NCI-H187 (cell line): ENCODE measurements at places on chromosomes 2 and 18.

GRCh38 chr18:25470062-25470461 lies 118.1 kb upstream of the ZNF521 start:
- DNase-seq = no peak

- no peak for DNase-seq
Measured at GRCh38 chr2:215447673-215448081, 11.8 kb upstream of the FN1 start.

GRCh38 chr2:52976143-52976949 lies 791.3 kb upstream of the CHAC2 start:
- peak; percentile 11 for DNase-seq

GRCh38 chr2:104502901-104503300 lies 351.0 kb upstream of the POU3F3 start:
- no peak for DNase-seq

- DNase-seq = no peak
Measured at GRCh38 chr2:168684921-168685599, 117.4 kb upstream of the NOSTRIN start.

GRCh38 chr18:58344080-58344670 lies 284.7 kb downstream of the ALPK2 start:
- DNase-seq = no peak

DNA sequence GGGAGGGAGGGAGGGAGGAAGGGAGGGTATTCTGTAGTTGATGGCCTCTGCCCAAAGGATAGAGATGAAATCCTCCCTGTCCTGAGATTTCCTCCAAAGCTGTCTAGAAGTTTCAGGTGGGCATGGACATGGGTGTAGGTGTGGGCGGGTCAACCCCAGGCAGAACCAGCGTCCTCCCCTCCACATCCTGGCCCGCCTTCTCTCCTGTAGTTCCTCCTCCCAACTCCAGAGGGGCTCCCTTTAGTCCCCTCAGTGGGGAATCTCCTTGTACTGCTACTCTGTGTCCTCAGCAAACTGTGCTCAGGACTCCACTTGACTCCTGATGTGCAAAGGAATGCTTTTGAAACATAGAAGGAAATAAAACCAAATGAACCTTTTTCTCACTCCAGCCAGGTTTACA lies 88.1 kb downstream of the MRPS9 start:
- DNase-seq = no peak

DNA sequence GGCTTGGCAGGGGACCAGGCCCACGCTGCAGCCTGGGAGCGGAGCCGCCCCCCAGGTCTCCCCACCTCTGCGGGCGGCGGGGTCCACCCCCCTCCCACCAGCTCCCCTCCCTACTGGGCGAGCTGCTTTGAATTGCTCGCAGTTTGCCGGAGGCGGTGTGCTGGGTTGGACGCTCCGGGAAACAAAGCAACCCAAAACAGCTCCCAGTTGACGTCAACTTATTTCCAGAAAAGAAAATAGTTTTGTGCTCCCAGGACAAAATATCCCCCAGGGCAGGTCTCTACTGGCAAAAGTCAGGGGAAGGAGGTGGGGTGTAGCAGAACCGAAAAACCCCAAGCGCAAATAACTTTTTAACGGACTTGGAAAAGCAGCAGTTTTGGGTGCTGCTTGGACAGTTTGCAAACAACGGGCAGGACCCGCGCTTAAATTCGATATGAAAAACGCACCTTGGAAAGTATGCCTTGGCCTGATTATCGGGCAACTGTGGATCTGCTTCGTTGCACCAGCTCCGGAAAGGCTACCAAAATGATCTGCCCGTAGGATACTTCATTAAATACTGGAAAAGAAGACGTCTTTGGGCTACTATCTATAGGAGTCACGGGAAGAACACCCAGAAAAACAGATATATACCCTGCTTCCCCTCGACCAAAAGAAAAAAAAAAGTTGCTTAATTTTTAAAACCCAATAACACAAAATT lies 2.8 kb upstream of the KCTD1 start:
- no peak for DNase-seq
